ENCODE measurements at places on chromosomes 1 and 21.
A peak's percentile ranks its signal among the peaks of the same experiment; 100 is the strongest.

DNA sequence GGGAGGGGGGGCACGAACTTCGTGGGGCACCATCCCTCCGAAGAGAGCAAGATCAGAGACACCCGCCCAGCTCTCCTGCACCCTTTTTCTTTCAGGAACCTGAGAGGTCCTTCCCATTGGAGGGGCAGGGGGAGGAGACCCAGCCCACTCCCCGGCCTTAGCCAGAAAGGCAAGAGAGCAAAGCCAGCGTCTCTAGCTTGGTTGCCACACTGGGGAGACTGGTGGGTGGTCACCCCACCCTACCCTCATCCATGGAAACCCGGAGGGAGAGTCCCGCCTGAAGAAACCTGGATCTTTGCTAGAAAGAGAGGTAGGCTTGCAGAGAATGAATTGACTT lies 246 bp downstream of the ATP2B4 start:
- DNase-seq = no peak

DNA sequence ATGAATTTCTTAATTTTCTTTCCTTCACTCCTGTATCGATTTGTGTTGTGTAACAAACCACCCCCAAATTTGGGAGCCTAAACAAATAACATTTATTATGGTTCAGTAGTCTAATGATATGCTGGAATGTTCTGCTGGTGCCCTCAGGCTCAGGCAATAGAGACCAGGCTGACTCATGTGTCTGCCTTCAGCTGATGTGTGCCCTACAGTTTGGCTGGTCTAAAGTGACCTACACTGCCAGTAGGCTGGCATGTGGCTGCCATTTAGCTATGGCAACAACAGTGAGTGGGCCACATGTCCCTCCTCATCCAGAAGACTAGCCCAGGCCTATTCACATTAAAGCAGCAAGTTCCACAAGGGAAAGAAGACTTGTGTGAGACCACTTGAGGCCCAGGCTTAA lies 115.8 kb downstream of the PTPRC start:
- no peak for DNase-seq

DNA sequence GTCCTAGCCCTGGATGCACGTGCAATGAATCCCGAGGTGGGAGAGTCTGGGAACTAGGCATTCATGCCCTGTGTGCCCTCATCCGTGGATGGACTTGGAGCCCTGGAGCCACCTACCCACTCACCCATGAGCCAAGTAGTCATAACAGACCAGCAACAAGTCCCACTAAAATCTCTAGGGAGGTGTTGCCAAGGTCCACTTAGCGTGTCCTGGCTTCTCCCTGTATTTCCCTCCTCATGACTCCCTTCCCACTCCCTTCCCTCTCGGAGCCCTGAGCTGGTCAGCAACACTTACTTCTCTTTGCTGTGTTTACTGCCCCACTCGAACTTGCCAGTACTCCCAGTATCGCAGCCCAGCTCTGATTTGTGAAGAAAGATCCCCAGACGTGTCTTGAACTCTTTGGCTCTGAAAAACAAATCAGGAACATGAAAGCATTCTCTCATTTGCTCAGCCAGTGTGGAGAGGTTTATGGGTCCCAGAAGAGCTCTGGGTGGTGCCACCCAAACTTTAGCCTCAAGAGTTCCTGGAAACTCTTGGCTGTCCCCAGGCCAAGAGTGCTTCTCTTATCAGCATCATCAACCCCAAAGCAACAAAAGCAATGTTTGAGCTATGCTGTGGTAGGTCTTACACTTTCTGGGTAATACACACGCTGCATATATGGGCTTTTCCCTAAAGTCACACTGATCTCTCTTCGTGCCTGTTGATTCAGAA lies 1.1 kb downstream of the RGS16 start:
- no peak for DNase-seq

GRCh38 chr1:40017951-40018575 lies 22.5 kb upstream of the CAP1 start:
- DNase-seq = no peak

DNA sequence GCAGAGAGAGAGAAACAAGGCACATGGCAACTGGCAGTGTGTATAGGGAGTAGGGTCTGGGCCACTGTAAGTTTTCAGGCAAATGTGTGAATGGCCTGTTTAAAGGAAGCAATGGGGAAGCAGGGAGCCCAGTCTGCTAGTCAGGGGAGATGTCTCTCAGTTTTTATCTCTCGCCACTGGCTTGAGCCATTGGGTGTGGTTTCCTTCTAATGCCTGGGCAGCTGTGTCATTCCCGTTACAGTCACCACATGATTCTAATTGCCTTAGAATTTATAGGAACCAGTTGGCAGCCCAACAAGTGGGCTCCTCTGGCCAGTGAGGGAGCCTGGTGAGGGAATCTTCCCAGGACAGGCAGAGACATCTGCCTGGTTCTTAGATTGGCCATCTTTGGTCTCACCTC lies 182.4 kb downstream of the DISC1 start:
- no peak for DNase-seq

DNA sequence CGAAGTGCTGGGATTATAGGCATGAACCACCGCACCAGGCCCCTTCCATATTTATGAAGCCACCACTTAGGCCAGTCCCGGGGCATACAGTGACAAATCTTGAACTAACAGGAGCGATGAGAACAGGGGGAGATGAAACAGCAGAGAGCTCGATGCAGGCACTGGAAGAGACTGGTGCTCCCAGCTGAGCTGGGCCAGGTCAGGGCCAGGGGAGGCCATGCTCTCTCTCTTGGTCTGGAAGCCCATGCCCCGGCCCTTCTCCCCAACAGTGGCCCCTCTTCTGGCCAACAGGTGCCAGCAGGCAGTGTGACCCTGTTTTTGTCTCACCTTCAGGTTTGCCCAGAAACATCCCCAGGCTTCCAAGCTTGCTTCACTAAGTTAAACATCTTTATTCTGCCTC lies 269.9 kb upstream of the C1orf174 start:
- DNase-seq = no peak

DNA sequence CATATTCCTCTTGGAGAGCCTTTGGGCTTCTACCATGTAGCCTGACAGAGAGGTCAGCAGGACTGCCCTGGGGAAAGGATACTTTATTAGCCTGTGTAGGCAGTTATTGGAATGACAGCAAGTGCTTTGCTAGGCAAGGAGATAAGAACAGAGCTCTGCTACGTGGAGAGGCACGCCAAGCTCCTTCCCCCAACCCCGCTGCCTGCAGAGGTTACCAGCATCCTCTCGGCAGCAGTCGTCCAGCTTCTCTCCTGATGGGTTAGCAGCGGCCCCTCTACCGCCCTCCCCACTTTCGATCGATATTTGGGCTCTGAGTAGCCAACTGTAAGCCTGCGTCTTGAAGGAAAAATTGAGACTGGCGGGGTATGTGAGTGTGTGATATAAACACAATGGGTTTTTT lies 122.3 kb downstream of the DHRS3 start:
- DNase-seq = no peak

DNA sequence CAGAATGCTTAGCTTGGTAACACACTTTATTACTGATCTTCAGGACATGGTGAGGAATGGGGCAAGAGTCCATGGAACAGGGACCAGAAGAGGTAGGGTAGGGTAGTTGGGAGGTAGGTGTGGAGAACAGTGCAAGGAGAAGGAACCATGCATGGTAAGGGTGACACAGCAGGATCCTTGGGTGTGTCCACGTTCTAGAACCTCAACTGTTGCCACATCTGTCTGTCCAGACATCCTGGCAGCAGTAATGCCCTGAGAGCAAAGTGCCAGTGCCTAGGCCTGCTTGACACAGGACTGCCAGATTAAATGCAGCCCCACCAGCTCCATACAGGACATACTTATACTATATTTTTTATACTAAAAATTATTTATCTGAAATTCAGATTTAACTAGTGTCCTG lies 13.9 kb downstream of the DMAP1 start:
- no peak for DNase-seq

GRCh38 chr1:38444770-38445442 lies 398.3 kb upstream of the POU3F1 start:
- DNase-seq = no peak

- no peak for DNase-seq
These were observed 77.5 kb downstream of the SLC45A1 start for GRCh38 chr1:8395433-8395866.

DNA sequence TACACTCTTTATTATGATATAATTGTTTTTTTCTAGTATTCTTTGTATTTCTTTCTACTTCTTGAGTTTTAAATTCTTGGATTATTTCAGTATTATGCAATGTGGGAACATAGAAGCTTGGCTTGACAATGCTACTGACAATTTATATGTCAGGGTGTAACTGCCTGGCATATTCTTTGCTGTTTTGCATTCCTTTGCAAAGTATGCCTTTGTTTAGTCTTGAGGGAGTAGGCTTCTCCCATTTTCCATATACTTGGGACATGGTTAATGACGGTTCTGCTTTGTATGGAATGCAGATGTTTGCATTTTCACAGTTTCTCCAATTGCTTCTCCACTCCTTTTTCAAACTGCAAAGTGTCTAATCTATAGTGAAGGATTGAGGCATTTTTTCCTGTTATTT lies 109.8 kb downstream of the HMCN1 start:
- no peak for DNase-seq

DNA sequence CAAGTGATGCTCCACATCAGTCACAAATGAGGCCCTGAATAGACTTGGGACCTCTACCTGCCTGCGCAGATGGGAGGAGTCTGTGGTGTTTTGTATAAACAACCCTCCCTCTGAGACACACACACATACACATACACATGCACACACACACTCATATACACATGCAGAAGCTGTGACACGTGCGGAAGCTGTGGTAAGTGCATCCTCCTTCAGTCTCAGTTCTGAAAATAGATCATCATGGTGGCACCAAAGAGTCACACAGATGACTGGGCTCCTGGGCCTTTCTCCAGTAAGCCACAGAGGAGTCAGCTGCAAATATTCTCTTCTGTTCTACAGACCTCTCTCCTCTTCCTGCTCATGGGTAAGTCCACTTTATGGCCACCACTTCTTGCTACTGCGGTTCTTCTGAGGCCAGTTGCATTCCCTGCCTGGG lies at the start of gene LY9:
TSS of gene LY9 (plus strand) at position 224 of the 433 bp plus-strand sequence. CDS start at position 238, 14 bp downstream.
- DNase-seq = peak; percentile 50

GRCh38 chr1:41318135-41318534 lies 43.1 kb upstream of the FOXO6 start:
- no peak for DNase-seq

DNA sequence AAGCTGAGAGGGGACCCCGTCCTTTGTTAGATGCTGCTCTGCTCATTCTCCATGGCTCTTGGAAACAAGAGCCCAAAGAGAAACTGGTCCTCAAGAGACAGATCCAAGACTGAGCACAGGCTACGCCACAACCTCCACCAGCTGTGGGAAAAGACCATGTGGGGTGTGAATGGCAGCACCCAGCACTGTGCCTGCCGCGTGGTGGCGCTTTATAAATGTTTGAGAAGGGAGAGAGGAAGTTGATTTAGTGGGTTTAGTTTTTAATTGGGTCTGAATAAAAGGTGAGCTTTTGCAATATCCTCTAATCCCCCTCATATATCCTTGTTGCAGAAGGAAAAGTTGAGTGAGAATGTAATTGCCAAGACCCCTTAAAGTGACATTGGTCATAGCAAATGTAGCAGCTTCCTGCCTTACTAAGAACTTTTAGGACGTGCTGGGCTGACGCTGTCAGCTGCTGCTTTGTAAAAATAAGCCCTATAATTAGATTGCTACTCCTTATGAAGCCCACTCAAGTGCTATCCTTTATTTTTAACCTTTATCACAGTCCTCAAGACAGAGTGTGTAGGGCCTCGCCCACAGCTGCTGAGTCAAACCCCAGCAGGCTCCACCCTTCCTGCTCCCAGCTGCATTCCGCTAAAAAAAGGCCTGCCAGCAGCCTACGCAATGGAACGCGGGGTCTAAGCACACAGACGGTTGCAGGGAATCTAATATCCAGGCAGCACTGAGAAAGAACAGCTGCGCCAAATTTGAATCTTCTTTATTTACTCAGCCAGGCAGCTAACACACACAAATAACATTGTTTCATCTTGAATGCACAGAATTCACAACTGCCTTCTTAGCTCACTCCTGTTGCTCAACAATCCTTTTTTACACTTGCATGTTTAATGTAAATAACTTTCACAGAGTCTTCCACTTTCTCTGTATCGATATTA lies 47.4 kb upstream of the PRDX6 start:
- peak; percentile 15 for DNase-seq

- no peak for DNase-seq
These were observed 11.4 kb downstream of the PLA2G5 start for GRCh38 chr1:20081353-20081810.
